Stimulated activated CD4-positive, alpha-beta T cell treated with anti-CD3 and anti-CD28 coated beads, Interleukin-4, amount 100 ng/mL, for 4 hours (primary cell): ENCODE measurements at places on chromosomes 5 and 9.
A peak's percentile ranks its signal among the peaks of the same experiment; 100 is the strongest.

GRCh38 chr5:91240175-91240574, 142.9 kb downstream of the ARRDC3 start:
- DNase-seq = no peak

- DNase-seq = no peak
These were observed 141.5 kb upstream of the NR4A3 start for GRCh38 chr9:99680191-99680590.

- no peak for DNase-seq
These were observed 556.8 kb downstream of the RAB3C start for GRCh38 chr5:59139695-59140094.

- DNase-seq = no peak
These were observed 4.9 kb upstream of the RAPGEF1 start for GRCh38 chr9:131744720-131745201.

GRCh38 chr9:33517373-33517772, 6.7 kb upstream of the ANKRD18B start:
- DNase-seq = no peak

- DNase-seq = no peak
These were observed 50.4 kb upstream of the IRX2 start for GRCh38 chr5:2801577-2802525.

GRCh38 chr9:98635374-98635773, 73.4 kb downstream of the GABBR2 start:
- DNase-seq = no peak

- no peak for DNase-seq
These were observed 183.3 kb downstream of the IRX1 start for GRCh38 chr5:3778945-3779344.

- no peak for DNase-seq
These were observed 20.7 kb downstream of the ACTL7B start for GRCh38 chr9:108834959-108835665.

DNA sequence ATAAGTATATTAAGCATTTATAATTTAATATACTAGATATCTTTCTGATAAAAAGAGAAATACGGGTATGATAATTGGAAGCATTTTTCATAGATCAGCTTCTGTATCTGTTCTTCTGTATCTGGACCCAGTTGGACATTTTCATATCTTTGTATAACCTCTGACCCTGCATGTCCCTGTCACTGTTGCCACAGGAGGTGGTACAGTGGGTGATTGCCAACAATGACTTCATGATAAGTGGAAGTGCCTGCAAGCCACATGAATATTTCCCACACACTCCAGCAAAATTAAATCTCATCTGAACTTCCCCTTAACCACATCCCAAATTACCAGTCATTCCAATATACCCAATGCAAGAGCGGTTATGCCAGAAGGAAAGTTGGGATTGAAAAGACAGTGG, 376.4 kb downstream of the ARRDC3 start:
- no peak for DNase-seq

DNA sequence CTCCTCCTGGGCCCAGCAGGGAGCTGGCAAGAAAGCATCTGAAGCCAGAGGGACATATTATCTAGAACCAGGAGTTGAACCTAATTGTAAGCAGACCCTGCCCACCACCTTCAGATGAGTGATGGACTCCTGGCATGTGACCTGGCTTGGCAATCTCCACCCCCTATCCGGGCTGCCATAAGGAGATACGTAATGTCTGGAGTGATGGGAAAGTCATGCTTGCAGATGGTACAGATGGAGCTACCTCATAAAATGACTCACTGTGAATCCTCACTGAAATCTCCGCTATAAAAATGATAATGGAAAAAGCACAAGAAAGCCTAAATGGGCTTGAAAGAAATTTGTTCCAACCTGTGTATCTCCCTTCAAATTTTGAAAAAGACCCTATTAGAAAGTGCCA, 157.5 kb downstream of the DMRT2 start:
- DNase-seq = no peak

DNA sequence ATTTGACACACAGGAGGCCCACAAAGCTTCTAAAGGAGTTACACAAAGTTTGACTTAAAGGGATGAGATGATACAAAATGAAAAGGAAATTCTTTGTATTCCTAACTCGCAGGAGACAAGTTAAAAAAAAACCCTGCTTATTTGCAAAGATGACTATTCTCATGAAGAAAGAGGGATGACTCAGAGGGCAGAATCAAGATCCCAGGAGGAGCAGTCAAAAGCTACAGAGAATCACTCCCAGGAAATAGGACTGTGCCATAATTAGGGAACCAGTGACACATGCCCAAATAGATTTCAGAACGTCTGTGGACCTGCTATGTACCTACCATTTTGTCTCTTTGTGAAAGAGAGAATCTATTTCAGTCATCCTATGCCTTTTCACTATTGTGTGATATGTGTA, 103.5 kb upstream of the ARRDC3 start:
- no peak for DNase-seq

DNA sequence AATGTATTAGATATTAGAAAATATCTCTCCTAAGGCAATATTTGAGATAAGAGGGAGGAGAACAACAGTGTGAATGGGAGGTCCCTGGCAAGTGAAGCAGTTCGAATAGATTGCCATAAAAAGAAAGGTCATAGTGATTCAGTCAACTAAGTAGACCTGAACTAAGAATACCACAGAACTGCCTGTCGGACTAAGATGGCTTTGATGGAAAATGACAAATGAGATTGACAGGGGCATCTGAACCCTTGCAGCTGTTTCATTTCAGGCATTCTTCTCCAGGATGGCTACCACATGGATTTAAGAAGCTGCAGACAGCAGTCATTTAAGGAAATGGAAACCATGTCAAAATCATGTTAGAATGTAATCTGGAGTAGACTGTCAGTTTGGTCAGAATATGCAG, 308.4 kb upstream of the MEF2C start:
- DNase-seq = no peak

- no peak for DNase-seq
These were observed 2.7 kb downstream of the RABEPK start for GRCh38 chr9:125202846-125203618.

- no peak for DNase-seq
These were observed 130.6 kb downstream of the TENT4A start for GRCh38 chr5:6843821-6844220.

DNA sequence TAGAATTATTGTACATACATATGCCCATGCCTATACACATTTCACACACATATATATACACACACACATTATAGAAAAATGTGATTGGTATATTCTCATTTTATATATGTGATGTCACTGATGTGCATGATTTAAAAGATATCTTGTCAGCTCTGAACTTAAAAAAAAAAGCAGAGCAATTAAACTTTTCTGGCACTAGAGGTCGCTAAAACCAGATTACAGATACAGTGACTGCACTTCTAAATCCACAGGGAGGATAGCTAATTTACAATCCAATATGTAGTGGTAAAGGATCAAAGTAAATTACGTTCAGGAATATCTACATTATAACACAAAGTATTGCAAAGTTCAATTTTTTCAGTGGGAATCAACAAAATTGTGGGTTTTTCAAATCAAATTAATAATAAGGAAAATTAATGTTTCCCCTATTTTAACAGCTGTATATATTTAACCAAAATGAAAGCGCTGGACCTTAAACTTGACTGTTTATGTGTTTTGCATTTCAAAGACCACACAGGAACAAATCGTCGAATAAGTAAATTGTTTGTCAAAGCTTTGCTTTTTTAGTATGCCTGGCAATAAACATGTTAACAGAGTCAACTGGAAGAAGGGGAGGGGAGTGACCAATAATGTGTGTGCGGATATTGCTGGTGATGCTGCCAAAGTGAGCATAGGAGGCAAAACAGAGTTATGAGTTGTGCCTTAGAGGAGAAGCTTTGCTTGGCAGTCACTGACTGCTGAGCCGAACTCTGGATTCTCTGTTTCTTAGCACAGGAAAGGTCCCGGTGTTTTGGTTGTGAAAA, 1201.4 kb upstream of the C9orf72 start:
- DNase-seq = no peak

DNA sequence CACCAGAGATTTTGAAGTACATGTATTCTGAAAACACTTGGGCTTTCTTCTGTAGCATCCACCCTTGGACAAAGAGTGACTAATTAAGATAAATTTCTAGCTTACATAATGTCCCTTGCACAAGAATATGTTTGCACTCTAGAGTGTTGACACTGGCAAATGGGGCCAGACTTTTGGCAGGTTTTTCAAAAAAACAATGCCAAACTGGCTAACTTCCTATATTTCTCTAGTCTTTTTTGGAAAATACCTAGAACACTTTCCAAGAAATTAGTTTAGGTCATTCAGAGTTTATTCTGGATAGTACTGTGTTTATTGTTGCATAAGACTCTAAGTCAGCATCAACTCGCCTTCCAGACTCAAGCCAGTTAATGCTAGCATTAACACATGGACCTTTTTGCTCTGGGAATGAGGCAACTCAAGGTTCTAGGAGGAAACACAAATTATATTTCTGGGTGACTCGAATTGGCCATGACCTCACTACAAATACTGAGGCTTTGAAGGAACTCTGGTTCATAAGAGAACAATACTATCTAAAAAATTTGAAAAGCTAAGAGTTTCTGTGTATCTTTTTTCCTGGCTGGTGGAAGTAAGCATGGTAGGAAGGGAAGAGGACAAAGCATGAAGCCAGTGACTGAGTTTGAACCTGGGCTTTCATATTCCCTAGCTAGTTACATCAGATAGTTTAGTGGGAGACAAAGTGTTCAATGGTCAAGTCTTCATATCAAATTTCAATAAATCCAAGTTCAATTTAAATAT, 101.6 kb downstream of the NREP start:
- DNase-seq = no peak

DNA sequence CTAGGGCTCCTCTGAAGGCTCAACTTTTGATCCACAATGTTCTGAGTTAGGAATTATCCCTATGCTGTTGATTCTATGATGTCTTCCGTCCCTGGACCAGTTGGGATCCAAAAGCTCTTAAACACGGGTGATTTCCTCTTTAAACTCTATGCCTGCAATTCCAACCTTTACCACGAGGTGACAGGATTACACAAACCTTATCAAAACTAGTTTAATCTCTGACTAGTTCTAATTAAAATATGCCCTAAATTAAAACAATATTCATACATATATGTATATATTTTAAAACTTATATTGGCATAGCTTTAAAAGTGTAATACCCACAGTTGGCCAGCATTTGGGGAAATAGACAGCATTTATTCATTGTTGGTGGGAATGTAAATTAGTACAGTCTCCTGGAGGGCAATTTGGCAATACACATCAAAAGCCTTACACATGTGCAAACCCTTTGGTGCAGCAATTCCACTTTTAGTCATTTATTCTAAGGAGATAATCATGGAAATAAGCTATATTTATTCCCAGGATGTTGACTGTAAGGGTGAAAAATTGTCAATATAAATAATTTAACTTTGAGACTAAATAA, 51.6 kb upstream of the PHYKPL start:
- no peak for DNase-seq

- no peak for DNase-seq
These were observed 71.4 kb upstream of the ATP10B start for GRCh38 chr5:160923411-160923810.

- DNase-seq = no peak
These were observed 1070.3 kb upstream of the CDH18 start for GRCh38 chr5:21058289-21058688.

GRCh38 chr5:90119531-90119971, 290.0 kb downstream of the CETN3 start:
- no peak for DNase-seq

GRCh38 chr9:18360005-18360404, 113.9 kb upstream of the ADAMTSL1 start:
- DNase-seq = no peak

- no peak for DNase-seq
These were observed 157.0 kb upstream of the RAI14 start for GRCh38 chr5:34499001-34499734.

- DNase-seq = no peak
These were observed 2.0 kb downstream of the OR1J1 start for GRCh38 chr9:122475717-122476116.

- DNase-seq = peak; percentile 27
These were observed 116.0 kb downstream of the TENT4A start for GRCh38 chr5:6829150-6829784.

- no peak for DNase-seq
These were observed 1802.5 kb downstream of the EFNA5 start for GRCh38 chr5:105868038-105868780.
